T-cell (primary cell): ENCODE measurements at places on chromosomes 4 and X.

- DNase-seq, result no peak
Measured at GRCh38 chrX:63426519-63426918, 75.4 kb upstream of the SPIN4 start.

- DNase-seq, result no peak
Measured at GRCh38 chr4:16574981-16575380, 323.5 kb downstream of the LDB2 start.

GRCh38 chrX:65871671-65872311 lies 168.1 kb downstream of the VSIG4 start:
- DNase-seq, result no peak

DNA sequence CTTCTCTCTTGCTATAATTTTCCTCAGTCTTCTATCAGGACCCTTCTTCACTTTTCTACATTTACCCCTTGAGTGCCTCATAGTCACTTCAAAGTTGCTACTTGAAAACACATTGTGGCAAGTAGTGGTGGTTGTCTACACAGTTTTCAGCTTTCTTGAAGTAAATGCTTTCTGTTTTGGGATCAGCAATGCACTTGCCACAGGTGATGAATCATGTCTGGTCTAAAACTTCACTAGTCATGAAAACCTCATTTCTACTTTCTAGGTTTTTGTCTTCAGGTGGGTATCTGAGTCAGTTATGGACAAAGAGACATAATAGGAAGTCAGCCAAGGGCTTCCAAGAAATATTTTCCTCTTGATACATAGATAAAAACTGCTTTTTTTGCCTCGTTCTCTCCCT lies 359.2 kb downstream of the CCSER1 start:
- no peak for DNase-seq
